ENCODE measurements at places on chromosomes 16 and 17.
A peak's percentile ranks its signal among the peaks of the same experiment; 100 is the strongest.

DNA sequence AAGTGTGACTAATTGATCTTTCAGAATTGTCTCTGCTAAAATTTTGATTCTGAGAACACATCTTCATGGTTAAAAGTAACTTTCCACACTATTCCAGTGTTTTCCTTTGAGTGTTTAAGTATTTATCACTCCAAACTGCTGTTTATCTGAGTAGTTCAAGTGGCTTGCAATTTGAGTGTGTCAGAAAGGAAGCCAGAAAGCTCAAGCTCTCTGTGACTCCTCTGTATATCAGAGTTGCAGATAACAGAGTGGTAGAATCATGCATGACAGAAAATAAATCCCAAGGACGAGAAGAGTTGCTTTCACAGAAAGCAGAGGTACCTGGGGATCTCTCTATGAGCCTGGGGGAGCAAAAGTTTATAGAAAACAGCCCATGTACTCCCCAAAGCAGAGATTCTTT lies 130.0 kb downstream of the CYB561 start:
- no peak for DNase-seq

GRCh38 chr16:10388988-10389387 lies 3.1 kb downstream of the ATF7IP2 start:
- DNase-seq, result no peak

- DNase-seq, result peak; percentile 84
Observed at GRCh38 chr17:48908853-48909394, 717 bp downstream of the UBE2Z start.

DNA sequence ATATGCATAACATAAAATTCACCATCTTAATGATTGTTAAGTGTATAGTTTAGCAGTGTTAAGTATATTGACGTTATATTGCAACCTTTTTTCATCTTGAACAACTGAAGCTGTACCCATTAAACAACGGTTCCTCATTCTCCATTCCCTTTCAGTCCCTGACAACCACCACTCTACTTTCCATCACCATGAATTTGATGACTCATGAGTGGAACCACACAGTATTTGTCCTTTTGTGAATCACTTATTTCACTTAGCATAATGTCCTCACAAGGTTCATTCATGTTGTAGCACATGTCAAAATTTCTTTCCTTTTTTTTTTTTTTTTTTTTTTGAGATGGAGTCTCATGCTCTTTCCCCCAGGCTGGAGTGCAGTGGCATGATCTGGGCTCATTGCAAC lies 46.0 kb downstream of the HOXB1 start:
- DNase-seq, result no peak

- no peak for DNase-seq
Observed at GRCh38 chr17:32870969-32871368, 6.0 kb downstream of the MYO1D start.

- no peak for DNase-seq
Observed at GRCh38 chr16:88723911-88724310, 17.6 kb downstream of the CTU2 start.

Data from CD4-positive, alpha-beta T cell treated with Interleukin-6 at 100 ng/mL for 8 hours (primary cell).